ENCODE measurements at places on chromosomes 16 and 17.

- no peak for DNase-seq
Observed at GRCh38 chr17:27452828-27453227, 3.4 kb upstream of the KSR1 start.

GRCh38 chr16:1105888-1106620 is 10.0 kb upstream of the C1QTNF8 start:
- peak; percentile 42 for DNase-seq

- no peak for DNase-seq
Observed at GRCh38 chr16:14241631-14242030, 170.5 kb downstream of the MRTFB start.

GRCh38 chr16:31710880-31711279 is 162.7 kb upstream of the ZNF267 start:
- no peak for DNase-seq

DNA sequence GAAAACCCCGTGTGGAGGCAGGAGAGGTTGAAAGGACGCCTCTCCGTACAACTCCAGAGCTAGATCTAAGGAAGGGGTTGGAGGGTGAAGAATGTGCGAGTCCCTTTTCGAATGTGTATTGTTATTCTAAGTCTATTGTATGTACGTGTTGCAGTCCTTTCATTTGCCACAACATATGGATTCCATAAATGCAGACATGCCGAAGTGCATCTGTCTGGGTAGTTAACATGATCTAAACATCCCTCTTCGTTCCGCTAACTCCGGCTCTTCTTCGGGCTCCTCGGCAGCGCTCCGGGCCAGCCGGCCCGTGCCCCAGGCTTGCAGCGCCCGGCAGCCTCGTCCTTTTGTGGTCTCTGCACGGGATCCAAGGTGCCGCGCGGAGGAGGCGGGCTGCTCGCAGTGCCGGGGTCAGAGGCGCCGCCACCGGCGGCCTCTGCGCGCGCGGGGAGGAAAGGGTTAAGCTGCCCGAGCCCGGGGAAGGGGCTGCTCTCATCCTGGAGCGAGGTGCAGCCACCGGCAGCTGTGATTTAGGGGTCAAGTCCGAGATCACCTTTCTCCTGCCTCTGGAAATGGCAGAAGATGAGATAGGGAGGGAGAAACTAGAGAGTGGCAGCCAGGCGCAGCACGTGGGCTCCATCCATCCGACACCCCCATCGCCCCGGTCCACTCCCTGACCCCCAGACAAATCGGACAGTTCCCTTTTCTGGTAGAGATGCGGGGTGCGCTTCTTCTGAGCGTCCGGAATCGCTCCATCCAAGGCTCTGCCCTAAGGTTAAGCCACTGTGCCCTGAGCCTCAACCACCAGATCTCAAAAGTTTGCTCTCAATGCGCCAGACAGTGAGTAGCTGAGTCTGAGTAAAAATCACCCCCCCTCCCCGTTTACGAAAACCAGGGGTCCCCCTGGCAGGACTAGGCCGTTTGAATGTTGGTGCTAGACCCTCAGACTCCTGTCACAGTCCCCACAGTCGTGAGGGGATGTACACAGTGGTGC is 15.1 kb upstream of the ZFHX3 start:
- DNase-seq, result no peak

DNA sequence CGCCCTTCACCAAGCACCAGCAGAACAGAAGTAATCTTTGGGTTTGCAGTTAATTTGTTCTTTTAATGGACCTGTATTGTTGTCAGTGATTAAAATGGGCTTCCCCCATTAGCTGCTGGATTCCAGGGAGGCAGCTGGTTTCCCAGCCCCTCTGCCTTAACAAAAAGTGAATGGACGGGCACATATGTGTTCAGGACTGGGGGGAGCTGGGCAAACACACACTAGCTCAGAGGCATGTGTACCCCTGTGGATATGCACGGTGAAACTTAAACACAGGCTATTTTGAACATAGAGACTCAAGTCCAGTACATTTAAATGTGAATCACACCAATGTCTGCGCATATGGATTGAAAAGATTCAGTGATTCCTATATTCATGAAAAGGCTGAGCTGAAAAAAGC is 25.5 kb upstream of the TMEM132E start:
- DNase-seq, result no peak

GRCh38 chr17:31915456-31916100 is 14.1 kb upstream of the UTP6 start:
- no peak for DNase-seq

DNA sequence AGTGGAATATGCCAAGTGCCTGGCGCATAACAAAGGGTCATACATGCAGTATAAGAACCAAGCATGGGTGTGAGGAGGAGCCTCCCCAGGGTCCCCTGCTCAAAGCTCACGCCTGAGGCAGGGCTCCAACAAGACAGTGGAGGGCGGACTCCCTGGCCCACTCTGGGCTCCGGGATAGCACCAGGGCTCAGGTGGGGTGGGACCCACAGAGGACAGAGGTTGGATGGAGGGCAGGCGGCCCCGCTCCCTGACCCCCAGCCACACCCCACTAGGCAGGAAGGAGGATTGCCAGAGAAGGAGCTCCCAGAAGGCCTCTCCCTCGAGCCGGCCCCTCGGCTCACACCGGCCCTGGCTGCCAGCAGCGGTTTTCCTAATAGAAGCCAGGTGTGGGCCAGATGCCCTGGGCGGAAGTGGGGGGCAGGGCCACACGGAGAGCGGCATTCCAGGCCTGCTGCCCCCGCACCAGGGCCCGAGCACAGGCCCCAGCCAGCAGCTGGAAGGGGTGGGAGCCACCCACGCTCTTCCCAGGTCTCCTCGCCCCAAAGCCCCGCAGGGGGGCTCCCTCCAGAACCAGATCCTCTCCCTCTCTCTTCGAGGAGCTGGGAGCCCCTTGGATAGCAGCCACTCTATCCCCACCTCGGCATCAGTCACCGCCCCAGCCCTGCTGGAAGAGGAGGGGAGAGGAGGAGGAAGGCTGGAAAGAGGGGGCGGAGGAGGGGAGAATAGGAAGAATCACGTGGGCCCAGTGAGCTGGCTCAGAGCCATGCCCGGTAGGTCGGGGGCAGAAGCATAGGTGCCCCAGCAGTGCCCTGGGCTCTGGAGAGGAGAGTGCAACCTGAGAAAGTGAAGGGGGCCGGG is 21.0 kb downstream of the VASN start:
- no peak for DNase-seq

Data from stimulated activated CD8-positive, alpha-beta memory T cell treated with anti-CD3 and anti-CD28 coated beads, Interleukin-4, amount 100 ng/mL, for 24 hours (primary cell).